ENCODE measurements at places on chromosomes 12 and 14. TPM values are rescaled to one million over a fixed set of nuclear protein-coding genes. Genes with fewer than 3 reads are reported as not detected.

Gene RAB2B
- total RNA-seq, result 29.3 TPM

GRCh38 chr14:60707858-60708257 is 16.3 kb downstream of the SIX4 start:
- no peak for DNase-seq

DNA sequence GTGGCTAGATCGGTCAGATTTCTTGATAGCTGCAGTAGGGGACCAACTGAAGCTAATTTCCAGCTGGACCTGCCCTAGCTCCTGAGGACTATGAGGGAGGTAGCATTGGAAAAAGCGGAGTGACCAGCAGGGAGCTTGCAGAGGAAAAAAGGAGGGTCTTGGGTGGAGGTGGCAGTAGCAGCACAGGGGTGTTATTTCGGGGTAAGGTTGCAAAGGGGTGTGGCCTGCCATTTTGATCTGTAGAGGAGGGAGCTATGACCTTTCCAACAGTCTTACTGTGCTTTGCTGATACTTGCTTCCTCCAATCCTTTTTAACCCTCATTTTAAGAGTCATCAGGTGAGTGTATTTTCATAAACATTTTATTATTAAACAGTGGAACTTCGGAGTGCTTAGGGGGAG is 83.8 kb upstream of the NRXN3 start:
- no peak for DNase-seq

DNA sequence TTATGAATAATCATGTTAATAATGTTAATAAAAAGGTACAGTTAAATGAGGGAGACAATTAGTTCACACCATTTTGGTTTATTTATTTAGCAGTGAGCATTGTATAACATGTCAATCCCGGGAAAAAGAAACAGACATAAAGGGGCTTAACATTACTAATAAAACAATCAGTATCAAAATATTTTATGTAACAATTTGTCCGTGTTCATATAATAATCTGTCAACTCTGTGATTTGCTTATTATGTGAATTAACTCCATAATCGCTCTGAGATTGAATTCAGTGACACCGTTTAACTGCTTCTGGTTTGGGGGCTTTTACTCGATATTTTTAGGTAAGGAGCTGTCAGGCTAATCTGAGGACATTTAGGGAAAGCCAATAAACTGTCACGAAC is 95.8 kb upstream of the HMGA2 start:
- DNase-seq, result no peak

- no peak for DNase-seq
Measured at GRCh38 chr12:6264402-6265037, 46.0 kb upstream of the PLEKHG6 start.

- DNase-seq, result no peak
Measured at GRCh38 chr14:67269298-67270060, 28.2 kb downstream of the PALS1 start.

DNA sequence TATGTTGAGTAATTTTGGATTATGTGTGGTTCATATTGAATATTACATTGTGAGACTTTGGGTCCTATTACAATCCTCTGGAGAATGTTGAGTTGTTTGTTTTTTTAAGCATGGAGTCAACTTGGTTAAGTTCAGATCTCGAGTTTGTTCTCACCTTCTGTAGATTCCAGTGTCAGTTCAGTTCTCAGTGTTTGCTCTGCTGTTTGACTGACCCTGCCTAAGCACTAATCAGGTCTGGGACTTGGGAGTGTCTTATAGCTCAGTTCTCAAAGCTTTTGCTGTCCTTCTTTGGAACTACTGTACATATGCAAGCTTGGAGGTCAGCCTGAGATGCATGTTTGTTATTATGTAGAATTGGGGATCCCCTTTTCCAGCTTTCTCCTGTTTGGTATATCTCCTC is 63.1 kb downstream of the DIP2B start:
- no peak for DNase-seq

Gene LRRC10
- total RNA-seq, result not detected

GRCh38 chr12:20211981-20212421 is 156.3 kb upstream of the PDE3A start:
- DNase-seq, result no peak

DNA sequence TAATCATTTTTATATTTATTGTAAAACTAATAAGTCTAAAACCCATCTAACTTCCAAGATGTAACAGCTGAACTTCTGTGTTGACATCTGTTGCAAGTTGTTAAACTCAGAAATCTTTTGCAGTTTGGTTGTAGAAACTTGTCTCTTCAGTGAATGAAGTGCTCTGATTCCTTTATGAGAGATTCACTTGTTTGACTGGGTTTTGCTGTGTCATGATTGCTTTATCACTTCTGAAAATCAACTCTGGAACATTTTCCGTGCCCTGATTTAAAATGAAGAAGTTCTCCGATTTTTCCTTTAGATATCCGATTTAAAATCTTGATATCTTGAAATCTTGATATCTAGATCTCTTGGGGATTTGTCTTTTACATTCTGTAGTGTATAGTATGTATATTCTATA is 65.1 kb downstream of the DIP2B start:
- DNase-seq, result no peak

- DNase-seq, result no peak
Measured at GRCh38 chr12:88570103-88570502, 10.2 kb downstream of the KITLG start.

DNA sequence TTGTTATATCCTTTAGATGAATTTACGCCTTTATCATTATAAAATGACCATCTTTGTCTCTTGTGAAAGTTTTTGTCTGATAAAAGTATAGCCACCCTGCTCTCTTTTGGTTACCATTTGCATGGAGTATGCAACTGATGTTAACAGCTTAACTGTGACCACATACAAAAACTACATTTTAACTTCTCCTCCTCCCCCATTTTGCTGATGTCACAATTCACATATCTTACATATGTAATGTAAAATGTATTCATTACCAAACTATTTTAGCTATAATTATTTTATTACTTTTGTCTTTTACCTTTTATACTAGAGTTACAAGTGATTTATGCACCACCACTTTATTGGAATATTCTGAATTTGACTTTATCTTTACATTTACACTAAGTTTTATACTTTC is 184.5 kb upstream of the NPAS3 start:
- no peak for DNase-seq

GRCh38 chr14:102500158-102500662 is 9.4 kb downstream of the ANKRD9 start:
- no peak for DNase-seq

Gene KIF5A
- 0.81 TPM for total RNA-seq

DNA sequence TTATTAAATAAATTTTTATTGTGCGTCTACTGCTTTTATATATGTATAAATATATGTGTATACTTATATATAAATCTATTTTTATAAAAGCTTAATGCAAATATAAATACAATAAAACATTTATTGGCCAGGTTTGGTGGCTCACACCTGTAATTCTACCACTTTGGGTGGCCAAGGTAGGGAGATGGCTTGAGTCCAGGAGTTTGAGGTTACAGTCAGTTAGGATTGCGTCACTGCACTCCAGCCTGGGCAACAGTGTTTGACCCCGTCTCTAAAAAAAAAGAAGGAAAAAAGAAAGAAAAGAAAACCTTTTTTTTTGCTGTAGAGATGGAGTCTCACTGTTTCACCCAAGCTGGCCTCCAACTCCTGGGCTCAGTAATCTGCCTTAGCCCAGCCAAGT is 20.9 kb downstream of the ACTR6 start:
- no peak for DNase-seq

- no peak for DNase-seq
Measured at GRCh38 chr12:14252697-14253096, 112.8 kb upstream of the ATF7IP start.

Gene HSPB8
- total RNA-seq, result 172 TPM

- DNase-seq, result no peak
Measured at GRCh38 chr14:24321212-24321975, 10.1 kb downstream of the LTB4R start.
